ENCODE measurements at places on chromosomes 1 and 21. TPM values are rescaled to one million over a fixed set of nuclear protein-coding genes. Genes with fewer than 3 reads are reported as not detected.

- ATAC-seq = no peak
Measured at GRCh38 chr1:92949937-92950817, 11.1 kb downstream of the DIPK1A start.

KRTAP21-2 gene
- not detected for total RNA-seq

DRAM2 gene
- total RNA-seq = 33.5 TPM

TMEM82 gene
- not detected for total RNA-seq

DNA sequence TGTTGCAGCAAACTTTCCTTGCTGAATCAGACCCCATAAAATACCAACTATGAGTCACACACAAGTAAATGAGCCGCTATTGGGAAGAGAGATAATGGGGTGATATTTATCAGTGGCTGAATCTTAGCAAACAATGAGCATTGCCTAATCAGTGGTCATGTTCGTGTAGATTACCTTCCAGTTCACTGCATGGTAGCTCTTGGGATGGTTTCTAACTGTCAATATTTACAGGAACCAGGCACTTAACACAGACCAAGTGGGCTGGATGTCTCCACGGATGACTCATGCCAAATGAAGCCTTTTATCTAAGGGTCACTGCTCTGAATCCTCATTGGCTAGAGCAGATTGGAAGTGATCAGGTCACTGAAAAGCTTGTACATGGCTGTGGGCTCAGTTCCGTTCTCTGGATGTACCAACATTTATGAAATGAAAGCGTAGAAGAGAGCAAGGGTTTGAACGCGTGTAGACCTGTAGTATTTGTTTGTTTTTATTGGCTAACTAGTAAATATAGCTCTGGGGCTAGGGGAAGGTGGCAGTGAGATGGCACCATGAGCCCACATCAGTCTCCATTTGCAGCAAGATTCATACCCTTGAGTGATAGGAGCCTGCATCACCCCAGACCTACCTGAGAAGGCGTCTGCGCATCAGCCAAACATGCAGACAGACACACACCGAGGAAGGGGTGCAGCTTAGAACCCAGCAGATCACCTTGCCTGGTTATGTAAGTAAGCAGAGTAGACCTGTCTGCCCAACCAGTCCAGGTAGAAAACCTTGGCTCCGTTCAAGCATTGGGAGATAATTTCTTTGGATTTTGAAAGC lies 153.3 kb downstream of the TOMM20 start:
- ATAC-seq = no peak

GRCh38 chr1:61207416-61207815 lies 125.1 kb downstream of the NFIA start:
- ATAC-seq = no peak

DNA sequence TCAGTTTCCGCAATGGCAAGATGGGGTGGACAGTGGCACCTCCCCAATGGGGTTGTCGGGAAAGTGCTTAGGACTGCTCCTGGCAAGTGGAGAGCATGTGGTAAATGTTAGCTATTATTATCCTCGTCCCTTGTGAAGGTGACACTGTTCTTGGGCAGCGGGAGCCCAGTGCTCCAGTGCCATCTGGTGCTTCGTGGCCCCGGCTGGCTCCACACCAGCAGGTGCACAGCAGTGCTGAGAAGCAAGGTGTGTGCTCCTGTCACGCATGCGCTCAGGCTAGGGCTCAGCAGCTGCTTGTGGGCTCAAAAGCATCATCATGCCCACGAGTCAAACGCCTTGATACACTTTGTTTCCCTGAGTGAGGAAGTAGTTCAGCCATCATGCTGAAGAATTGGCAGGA lies 24.9 kb upstream of the KCNC4 start:
- ATAC-seq = no peak

DNA sequence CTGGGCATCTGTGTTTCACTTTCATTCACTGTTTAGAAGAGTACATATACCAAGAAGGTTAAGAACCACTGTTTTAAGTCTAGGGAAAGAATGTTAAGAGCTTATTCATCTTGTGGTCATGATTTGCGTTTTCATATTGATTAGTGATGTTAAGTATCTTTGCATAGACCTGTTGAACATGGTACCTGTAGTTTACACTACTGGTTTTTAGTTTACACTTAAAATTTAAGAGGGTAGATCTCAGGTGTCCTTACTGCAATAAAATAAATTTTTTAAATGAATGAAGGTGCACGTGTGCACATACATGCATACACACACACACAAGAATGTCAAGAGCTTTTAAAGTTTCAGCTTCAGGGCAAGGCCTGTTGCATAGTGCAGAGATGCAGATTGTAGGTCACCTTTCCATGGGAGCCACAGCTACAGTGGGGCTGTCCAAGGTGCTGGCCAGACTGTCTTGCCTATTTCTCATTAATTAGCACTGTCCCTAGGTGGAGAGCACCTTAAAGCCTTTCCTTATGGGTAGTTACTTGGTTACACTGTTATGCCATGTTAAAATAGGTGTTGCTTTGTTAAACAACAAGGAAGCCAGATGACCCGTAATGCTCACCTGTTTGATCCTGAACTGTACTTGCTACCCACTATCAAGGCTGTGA lies 543.0 kb upstream of the DAB1 start:
- ATAC-seq = no peak

CD34 gene
- total RNA-seq = 53.4 TPM

WNT3A gene
- not detected for total RNA-seq

OR2L5 gene
- total RNA-seq = not detected

UMODL1 gene
- not detected for total RNA-seq

All from gastroesophageal sphincter (tissue), 4 donors.